ENCODE measurements at places on chromosomes 7 and 10. TPM values are rescaled to one million over a fixed set of nuclear protein-coding genes. Genes with fewer than 3 reads are reported as not detected.

The RAB18 gene
- 37.4 TPM for total RNA-seq

DNA sequence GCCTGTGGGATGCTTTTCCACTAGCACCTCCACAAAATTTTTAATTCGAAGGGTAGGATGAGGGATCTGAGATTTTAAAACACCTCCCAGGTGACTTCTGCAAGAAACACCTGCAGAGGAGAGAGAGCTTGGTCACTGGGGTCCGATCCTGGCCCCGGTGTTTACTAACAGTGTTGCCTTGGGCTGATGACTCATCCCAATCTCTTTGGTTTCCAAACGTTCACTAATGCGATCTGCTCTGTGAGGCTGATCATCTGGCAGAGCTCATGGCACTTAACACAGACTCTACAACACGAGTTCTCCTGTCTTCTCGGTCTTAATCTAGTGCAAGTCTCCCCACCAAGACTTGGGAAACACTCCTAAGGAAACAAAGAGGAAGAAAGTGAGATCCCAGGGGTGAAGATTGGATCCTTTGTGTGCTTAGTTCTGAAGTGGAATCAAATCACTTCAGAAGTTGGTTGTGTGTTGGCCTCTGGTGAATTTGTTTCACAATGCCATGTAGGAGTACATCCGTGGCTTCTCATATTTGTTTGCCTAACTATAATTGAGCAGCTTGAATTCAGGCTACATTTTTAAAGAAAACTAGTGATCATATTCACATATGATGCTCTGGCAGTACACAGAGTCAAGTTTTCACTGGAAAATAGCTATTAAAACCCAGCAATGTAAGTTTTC lies 407.9 kb downstream of the NRG3 start:
- no peak overlapping the region for H3K4me3 ChIP-seq
- H3K27me3 ChIP-seq: no peaks in the 10 kb centered on the region
- DNase-seq: no peak

The ATOH7 gene
- total RNA-seq: not detected

The STEAP1 gene
- 3.5 TPM for total RNA-seq

DNA sequence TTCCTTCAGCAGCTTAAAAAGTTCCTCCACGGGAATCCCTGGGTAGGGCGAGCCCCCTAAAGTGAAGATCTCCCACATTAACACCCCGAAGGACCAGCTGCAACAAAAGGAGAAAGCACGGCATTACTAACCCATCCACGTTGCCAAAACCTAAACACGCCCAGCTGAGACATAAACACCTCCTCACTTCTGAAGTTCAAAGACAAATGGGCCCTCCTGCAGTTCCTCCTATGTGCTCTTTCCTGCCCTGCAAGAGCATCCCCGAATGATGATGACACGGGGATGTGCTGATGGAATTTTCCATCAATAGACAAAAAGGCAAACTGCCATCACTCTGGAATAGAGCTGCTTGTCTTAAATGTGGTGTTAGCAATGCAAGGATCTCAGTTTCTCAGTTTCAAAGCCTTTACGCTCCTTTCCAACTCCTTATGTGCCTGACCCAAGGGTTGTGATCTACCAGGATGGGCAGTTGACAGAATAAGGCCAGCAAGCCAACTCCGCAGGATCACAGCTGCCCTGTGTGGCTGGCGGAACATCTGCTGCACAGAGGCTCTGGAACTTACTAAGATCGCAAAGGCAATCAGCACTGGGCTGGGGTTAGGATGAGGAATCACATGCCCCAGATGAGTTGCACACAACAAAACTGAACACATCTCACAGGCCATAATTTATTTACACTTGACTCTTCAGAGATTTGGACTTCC lies 112.7 kb downstream of the FGFR2 start:
- H3K4me3 ChIP-seq: no peak overlapping the region
- no peaks in the 10 kb centered on the region for H3K4me1 ChIP-seq

- H3K4me3 ChIP-seq: no peak overlapping the region
- no peaks in the 10 kb centered on the region for H3K36me3 ChIP-seq
- H3K27ac ChIP-seq: no peak overlapping the region
Observed at GRCh38 chr7:105830405-105831301, 45.7 kb downstream of the ATXN7L1 start.

- no peak overlapping the region for H3K4me3 ChIP-seq
- no peaks in the 10 kb centered on the region for H3K27me3 ChIP-seq
- no peaks in the 10 kb centered on the region for H3K36me3 ChIP-seq
- no peak for DNase-seq
Observed at GRCh38 chr10:15147594-15148392, 20.7 kb downstream of the NMT2 start.

All from K562 (cell line).